Stomach (tissue), 19 donors: ENCODE measurements at places on chromosomes 7 and 10. TPM values are rescaled to one million over a fixed set of nuclear protein-coding genes. Genes with fewer than 3 reads are reported as not detected.

The DNAH11 gene
- polyA plus RNA-seq: 0.15 TPM

The AKR1D1 gene
- polyA plus RNA-seq: not detected

The TUBB8 gene
- polyA plus RNA-seq: not detected

The ABLIM1 gene
- polyA plus RNA-seq: 30.3 TPM

The MET gene
- polyA plus RNA-seq: 2.9 TPM

The PRTFDC1 gene
- 12.4 TPM for polyA plus RNA-seq

The BAMBI gene
- 0.85 TPM for polyA plus RNA-seq

The FEZF1 gene
- polyA plus RNA-seq: not detected
